A549 treated with ZK216348 at 1 μM for 4 hours (cell line): ENCODE measurements at places on chromosomes 1 and 21. TPM values are rescaled to one million over a fixed set of nuclear protein-coding genes. Genes with fewer than 3 reads are reported as not detected.

RNF220 gene
- total RNA-seq = 54.7 to 69.5 TPM (median 64.9 TPM) in 5 replicates

TRPM2 gene
- total RNA-seq = 4.8 to 9.0 TPM (median 8.0 TPM) in 5 replicates

GOLPH3L gene
- total RNA-seq = 11.1 to 18.8 TPM (median 17.4 TPM) in 5 replicates

PLA2G2F gene
- not detected in 5 replicates for total RNA-seq

BTBD8 gene
- 0.25 to 1.1 TPM (median 1.0 TPM) in 5 replicates for total RNA-seq

LMX1A gene
- total RNA-seq = not detected in 5 replicates

FALEC gene
- total RNA-seq = not detected in 5 replicates

KRTAP20-3 gene
- total RNA-seq = not detected in 5 replicates

EFNA1 gene
- 25.9 to 37.5 TPM (median 31.4 TPM) in 5 replicates for total RNA-seq
